ENCODE measurements at places on chromosomes 3 and 15.

GRCh38 chr15:68413363-68414205, 18.4 kb downstream of the ITGA11 start:
- DNase-seq: no peak

DNA sequence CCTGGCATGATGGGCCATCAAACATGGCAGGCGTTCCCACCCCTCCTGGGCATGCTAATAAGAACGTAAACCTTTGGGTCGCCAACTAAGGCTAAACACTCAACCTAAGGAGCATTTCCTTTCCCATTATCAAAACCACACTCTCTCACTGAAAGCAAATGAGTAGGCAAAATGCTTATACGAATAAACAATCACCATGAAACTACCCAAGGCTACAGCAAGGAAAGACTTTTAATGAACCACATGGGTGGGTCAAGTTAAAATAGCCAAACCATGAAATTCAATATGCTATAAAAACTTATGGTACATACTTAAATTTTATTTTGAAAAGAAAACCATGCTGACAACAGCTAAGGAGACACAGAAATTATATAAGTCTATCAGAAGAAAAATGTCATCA, 180.6 kb downstream of the OSBPL10 start:
- DNase-seq: no peak

DNA sequence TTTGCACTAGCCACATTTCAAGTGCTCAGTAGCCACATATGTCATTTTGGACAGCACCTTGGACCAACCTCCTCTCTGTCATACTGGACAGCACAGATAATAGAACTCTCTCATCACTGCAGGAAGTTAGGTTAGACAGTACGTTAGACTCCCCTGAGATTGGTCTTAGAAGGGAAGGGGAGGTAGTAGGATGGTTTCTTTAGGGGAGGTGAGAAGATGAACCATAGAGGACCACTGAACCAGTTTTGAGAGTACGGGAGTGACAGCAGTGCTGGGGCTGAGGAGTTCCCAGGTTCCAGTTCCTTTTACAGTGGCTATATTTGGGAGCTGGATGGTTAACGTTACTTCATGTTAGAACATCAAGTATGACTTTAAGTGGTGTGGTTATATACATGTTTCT, 7.8 kb downstream of the LRCH3 start:
- no peak for DNase-seq

DNA sequence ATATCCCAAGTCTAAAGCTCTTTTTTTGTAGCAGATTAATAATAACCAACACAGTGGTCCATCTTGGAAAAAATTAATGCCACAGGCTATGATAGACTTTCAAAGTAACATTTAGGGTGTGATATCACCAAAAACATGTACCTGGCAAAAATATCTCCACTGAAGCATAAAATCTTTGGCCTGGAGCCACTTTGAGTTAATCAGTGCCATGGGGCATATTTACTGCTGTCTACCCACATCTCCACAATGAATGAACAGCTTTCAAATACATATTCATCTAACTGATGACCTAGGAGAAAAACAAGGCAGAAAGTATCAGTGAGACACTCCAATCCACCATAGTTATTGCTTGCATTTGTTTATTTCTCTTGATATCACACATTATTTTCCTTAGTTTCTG, 296.0 kb upstream of the MDFIC2 start:
- no peak for DNase-seq

DNA sequence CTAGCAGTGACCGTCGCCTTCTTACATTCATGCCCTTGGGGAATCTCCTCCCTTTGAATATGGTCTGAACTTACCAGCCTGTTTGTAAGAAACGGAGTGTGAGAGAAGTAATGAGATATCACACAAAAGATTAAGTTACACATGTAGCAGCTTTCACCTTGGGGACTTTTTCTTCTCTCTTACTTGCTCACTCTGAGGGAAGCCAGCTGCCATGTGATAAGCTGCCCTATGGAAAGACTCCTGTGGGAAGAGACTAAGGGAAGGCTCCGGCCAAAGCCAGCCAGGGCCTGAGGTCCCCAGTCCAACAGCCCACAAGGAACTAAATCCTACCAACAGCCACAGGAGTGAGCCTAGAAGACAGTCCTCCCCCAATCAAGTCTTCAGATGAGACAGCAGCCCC, 190.4 kb upstream of the TSC22D2 start:
- DNase-seq: no peak

DNA sequence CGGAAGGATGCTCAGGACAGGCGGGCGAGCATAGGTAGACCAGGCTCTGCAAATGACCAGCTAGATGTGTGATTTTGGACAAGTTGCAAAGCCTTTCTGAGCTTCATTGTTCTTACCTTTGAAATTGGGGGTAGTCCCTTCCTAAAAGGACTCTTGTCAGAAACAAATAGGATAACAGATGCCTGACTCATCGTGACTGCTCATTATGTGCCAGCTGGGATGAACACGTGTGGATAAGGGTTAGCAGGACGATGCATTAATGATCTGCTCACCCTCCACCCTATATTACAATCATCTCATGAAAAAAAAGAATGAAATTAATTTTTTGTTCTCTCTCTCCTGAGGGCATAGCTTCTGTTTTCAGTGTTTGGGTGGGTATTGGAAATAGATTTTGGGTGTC, 223.4 kb downstream of the NR2F2 start:
- no peak for DNase-seq

GRCh38 chr15:92574161-92574560, 81.4 kb downstream of the FAM174B start:
- DNase-seq: no peak

- no peak for DNase-seq
Measured at GRCh38 chr3:16372362-16373292, 107.6 kb downstream of the OXNAD1 start.

DNA sequence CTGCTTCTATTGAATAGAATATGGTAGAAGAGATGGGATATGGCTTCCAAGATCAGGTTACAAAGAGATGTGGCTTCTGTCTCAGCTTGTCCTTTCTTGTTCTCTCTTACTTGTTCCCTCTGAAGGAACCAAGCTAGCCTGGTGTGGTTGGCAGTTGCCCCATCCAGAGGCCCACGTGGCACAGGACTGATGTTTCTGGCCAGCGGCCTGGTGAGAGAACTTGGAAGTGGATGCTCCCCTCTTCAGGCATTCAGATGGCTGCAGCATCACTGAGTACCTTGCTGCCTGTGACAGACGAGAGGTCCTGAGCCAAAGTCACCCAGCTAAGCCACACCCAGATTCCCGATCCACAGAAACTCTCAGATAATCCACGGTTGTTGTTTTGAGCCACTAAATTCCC, 183.6 kb downstream of the NSMCE3 start:
- no peak for DNase-seq

- no peak for DNase-seq
Measured at GRCh38 chr15:37133602-37134001, 33.3 kb upstream of the MEIS2 start.

DNA sequence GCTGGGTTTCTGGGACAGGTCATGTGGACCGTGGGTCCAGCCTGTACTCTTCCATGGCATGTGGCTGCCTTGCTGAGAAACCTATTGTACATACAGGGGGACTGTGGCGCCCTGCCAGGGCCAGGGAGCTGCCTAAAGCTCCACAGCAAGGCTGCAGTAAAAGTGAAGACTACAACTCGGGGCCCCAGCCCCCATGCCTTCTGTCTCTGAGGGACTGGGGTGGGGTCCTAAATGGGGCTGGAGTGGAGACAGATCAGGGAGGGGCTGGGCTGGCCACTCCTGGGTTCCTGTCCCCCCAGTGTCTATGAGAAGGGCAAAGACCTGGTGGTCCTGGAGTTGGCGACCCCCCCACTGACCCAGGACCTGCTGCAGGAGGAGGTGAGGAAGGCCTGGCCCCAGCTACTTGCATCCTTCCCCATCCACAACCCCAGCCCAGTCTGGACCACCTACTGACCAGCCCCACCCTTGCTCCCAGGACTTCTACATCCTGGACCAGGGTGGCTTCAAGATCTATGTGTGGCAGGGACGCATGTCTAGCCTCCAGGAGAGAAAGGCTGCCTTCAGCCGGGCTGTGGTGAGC, 7.3 kb downstream of the VILL start:
- DNase-seq: no peak

DNA sequence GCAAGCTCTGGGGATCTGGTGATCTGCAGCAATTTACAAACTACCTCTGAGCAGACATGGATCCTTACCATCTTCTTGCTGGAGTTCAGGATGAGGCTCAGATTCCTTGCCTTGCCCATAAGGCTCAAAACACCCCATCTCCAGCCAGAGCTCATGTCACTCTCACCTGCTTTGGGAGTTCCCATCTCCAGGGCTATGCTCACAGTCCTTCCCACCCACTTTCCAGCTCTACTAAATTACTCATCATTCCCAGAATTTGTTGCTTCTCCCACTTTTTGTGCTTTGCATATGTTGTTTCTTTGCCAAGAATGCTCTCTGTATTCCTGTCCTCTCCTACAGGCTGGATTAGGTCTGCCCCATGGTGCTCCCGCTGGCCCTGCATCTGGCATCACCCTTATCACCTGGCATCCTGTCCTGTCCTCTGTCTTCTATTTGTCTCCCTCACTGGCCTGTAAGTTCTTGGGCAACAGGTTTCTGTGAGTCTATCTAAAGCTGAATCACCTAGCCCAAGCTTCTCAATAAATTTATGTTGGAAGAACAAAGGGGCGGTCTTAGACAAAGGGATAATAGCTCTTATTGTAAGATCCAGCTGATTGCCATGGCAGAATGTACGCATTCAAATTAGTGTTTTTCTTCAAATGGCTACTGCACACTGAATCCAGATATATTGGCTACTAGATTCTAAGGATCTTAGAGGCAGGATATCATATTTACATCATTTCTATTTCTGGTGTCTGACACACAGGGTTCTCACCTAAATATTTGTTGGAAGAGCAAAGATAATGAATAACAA, 179.2 kb downstream of the CLSTN2 start:
- DNase-seq: no peak

DNA sequence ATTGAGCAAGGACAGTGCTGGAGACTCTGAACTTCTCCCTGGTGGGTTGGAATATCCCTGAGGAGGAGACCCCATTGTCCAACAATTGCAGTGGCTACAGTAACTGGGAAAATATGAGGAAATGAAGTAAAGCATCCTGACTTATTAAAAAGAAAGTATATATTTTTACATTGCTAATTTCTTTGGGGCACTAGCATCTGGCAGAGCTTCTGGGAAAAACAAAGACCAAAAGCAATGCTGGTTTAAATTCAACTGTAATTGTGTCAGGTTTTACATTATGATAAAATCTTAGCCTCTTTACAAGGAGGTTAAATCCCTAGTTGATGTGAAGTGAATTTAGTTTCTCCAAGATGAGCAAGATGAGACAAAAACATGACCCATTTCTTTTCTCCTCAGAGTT, 454.0 kb upstream of the RBMS3 start:
- no peak for DNase-seq

DNA sequence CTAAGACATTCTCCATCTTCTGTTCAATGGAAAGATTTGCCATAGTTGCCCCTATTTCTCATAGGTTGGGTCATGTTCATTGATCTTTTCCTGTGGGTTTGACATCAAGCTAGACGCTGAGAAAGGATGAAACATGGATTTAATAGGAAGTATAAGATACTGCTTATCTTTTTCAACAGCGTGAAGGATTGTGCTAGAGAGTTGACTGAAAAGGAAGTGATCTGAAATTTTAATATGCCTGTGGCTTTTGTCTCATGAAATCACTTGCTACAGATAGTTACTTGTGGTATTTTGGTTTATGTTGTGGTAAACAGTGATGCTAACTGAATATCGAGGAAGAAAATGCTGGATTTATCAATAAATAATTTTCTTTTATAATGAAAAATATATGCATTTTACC, 442.9 kb downstream of the EDEM1 start:
- DNase-seq: no peak

DNA sequence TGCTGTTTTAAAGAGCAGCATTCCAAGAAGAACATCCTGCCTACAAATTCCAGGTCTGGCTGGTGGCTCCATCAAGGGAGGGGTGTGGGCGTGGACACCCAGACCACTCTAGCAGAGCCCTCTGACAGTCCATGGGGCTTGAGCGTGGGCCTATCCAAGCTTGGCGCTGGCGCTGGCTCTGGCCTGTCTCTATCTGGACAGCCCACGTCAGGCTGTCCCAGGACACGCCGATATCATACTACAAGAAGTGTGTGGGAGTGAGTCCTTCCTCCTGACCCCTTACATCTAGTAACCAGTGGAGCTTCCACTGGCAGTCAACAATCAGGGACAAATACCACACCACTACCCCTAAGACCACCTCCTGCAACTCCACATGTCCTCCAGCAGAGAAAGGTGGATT, 17.1 kb upstream of the DUSP7 start:
- DNase-seq: no peak

- DNase-seq: no peak
Measured at GRCh38 chr15:88246081-88246480, 10.5 kb downstream of the NTRK3 start.

DNA sequence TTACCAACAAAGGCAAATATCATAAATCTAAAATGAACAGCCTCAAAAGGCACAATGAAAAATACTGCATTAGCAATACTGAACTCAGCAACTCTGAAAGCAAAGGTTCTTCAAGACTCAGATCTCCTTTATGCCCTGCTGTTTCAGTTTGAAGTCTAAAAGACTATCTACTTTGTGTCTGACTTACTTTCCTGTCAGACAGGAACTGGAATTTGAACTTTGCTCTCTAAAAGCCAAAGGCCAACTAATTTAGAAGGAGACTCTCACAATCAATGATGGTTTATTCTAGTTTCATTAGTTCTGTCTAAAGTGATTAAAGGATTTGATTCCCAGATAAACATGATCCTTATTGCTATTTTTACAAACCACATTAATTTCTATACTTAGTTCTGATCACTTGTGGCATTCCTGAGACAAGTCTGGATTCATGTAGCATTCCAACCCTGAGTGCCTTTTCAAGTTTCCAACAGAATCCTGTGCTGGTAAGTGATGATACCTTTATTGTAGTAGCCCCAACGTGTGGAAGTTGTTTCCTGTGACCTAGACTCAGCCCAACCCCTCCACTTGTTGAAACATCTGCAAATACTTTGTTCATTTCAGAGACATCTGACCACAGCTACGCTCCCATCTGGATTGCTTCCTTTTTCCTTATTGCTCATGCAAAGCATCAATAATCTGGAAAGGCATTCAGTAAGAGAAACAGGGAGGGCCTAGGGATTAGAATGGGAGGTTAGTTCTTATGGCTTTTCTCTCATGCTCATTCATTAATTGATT, 14.9 kb upstream of the LEKR1 start:
- no peak for DNase-seq

DNA sequence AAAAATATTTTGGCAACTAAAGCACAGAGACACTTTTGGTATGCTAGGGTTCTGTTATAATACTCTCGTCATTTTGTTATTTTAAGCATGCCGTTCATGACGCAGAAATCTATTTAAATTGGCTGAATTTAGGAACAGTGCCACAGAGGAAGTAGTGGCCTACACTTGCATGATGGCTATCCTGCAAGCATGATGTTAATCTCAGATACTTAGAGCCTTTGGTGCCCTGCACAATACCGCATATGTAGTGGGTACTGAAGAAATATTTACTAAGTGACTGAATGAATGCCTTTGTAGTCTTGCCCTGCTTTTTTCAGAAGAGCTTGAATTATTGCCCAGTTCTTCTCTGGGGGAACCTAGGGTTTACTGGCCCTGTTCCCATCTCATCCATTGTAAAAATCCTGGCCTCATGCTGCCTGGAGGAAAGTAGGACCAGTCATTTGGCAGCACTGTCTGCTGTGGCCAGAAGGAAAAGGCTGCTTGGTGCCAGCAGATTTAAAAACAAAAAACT, 79.0 kb downstream of the SERPINI1 start:
- DNase-seq: no peak
